ENCODE measurements at places on chromosomes 13 and 19.

DNA sequence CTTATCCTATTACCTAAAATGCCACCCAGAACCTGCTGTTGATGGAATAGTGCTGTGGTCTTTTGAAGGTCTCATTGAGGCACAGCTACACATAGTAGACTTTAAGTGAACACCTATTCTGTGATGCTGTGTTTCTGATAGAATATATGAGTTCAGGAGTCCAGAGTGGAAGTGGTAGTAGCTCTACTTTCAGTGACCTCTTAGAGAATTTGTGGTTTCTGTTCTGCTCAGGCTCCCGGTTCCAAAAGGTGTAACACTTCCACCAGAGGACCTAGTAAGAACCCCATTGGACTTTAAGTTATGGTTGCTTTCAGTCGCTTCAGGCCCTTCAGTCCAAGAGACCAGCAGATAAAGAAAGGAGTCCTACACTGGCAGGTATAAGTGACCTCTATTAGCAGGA, 11.4 kb upstream of the MYCBP2 start:
- DNase-seq, result no peak

- no peak for DNase-seq
Measured at GRCh38 chr19:54100561-54100960, at the start of gene OSCAR. TSS of gene OSCAR (minus strand) at chr19:54100803. CDS start at chr19:54100792, 11 bp downstream.

DNA sequence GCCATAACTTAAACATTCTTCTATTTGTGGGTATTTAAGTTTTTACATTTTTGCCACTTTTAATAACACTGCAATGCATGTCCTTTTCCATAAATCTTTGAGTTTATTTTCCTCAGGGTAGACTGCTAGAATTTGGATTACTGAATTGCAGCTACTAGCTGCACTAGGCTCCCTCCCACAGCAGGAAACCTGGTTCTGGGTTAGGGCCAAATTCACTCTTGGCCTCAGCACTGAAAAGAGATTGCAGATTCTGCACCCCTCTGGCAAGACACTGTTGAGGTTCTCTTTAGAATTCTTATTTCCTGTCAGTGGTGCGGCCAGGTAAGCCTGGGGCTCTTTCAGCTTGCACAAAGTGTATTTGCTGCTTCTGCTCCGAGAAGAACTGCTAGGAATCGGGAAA, 155.7 kb downstream of the ENOX1 start:
- no peak for DNase-seq

GRCh38 chr19:55376241-55376933, at the start of gene TMEM190:
TSS of gene TMEM190 (plus strand) at chr19:55376826. CDS start at chr19:55376854, 28 bp downstream.
- DNase-seq, result no peak

DNA sequence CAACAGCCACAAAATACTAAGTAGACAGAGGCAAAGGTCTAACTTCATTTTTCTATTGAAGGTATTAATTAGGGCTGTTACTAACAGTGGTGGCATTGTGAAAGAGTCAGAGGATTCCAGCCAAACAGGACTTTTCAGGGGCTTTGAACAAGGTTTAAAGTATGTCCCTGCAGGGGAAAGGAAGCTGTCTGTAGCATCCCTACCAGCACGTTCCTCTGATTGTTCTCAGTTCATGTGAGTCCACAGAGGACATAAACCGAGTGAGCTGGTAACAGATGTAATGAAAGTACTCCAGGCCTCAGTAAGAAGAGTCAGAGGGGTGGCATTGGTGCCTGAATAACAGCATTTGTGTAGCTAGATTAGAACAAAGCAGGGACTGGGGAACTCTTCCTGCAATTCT, 15.3 kb upstream of the SPATA13 start:
- no peak for DNase-seq

DNA sequence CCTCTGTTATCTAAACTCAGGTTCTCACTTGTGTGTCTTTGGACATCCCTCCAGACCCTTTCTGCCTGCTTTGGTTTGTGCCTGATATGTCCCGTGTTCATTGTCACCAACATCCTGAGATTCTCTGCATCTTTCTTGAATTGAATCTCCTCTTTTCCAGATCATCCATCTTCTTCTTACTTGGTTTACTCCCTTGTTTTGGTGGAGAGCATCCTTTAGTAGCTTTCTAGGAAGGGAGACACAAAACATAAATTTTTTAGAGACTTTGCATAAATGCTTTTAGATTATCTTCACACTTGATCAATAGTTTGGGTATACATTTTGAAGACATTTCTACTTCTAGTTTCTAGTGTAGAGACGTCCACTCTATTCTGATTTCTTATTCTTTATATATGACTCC, 61.7 kb downstream of the TDRD12 start:
- DNase-seq, result no peak

- DNase-seq, result no peak
Measured at GRCh38 chr19:38693380-38694223, 46.2 kb downstream of the ACTN4 start.

DNA sequence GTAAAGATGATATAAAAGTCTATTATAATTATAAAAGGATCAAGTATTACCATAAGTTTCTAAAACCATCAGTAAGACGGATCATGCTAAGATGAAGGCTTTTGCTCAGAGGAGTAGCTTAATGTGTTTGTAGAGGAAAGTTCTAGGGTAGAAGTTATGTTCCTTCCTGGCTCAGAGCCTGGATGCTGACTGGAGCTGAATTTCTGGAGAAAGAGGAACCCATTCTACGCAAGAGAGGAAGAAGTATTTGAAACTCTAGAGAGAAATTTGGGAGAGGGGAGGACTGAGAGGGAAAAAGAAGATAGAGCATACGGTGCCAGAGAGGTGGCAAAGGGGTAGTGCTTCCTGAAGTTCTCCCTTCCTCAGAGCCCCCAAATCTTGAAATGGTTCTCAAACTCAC, 51.4 kb upstream of the SGCG start:
- no peak for DNase-seq

DNA sequence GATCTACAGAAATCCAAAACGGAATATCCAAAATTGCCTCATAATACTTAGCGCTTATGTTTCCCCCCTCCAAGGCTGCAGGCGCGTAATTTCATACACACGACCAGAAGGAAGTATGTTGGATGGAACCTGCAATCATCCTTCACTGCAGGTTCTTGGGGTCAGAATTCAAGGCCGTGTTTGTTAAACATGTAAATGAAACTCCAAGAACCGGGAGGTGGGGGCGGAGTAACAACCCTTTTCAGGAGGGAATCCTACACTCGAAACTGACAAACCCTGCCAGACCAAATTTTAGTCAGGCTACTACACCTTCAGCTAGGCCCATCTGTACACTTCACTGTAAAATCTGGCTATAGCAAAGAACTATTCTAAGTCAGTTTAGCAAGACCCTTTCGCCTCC, 1.3 kb downstream of the ZNF607 start:
- DNase-seq, result no peak

GRCh38 chr19:51020988-51021651, 1.6 kb upstream of the KLK10 start:
- DNase-seq, result no peak

- no peak for DNase-seq
Measured at GRCh38 chr19:45848922-45849321, 14.0 kb downstream of the SYMPK start.

DNA sequence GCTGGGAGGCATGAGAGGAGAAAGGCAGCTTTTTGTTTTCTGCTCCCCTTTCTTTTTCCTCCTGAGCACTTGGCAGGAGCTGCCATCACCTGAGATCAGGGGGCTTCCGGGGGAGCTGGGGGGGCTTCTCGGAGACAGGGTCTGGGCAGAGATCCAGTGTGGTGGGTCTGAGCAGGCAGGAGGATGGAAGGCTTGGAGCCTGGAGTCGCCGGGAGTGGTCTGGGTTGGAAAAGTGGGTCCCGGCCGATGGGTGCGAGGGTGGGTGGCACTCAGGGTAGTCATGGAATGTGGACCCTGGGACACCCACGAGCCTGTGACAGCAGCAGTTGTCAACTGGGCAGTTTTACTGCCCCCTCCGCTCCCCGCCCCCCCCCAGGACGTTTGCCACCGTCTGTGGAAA, 2.2 kb upstream of the ADM5 start:
- DNase-seq, result no peak

GRCh38 chr13:70330697-70331361, 222.6 kb upstream of the KLHL1 start:
- no peak for DNase-seq

- DNase-seq, result no peak
Measured at GRCh38 chr13:106530171-106530851, 5.2 kb downstream of the EFNB2 start.

DNA sequence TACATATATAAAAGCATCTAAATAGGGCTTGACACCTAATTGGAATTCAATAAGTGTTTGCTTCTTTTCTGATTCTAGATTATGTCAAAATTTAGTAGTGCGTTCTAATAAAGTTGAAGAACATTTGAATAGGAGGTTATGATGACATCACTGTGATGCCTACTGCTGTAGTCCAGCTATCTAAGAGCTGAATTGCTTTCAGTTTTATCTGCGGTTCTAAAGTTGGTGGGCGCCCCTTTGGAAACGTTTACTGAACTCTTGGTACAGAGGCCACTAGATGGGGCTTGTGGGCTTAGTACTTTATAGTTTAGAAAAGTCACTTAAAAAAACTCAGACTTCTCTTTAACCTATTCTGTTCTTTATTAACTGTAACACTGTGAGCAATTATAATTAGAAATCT, 776.9 kb downstream of the GPC5 start:
- no peak for DNase-seq

- DNase-seq, result no peak
Measured at GRCh38 chr13:96444676-96445075, 354.8 kb downstream of the HS6ST3 start.
